ENCODE measurements at places on chromosomes 5 and 9. TPM values are rescaled to one million over a fixed set of nuclear protein-coding genes. Genes with fewer than 3 reads are reported as not detected.

C5orf34 gene
- total RNA-seq, result 3.3 TPM

DNA sequence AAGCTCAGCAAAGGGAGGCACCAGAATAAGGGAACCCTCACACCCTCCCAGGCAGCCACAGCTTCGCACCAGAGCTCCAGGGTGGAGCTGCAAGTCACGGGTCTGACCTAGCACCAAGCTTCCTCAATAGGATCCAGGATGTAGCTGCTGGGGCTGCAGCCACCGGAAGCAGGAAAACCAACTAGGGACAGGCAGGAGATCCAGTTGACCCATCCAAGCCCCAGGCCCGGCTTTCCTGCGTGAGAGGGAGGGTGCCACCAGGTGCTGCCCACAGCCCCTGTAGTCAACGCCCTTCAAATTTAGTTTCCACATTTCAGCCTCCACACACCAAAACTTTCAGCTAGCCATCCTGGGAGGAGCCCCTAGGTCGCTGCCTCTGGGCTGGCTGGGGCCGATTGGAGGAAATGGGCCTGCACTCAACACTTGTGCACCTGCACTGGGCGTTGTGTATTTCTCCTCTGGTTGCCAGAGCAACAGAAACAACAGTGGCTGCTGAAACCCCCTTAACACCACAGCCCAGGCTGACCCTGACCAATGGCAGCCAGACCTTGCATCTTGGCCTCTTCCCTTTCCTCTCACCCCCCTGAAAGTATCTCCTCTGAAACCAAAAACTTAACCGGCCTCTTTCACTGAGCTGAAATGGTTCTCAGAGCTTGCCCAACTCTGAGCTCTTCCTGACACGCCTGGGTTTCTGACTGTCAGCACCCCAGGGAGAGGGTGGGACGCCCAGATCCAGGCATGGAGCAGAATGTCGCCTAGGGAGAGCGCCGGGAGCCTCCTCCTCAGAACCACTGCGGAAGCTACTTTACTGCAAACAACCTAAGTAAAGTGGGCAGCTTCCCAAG lies 226.5 kb upstream of the MAP3K1 start:
- no peak for DNase-seq

DNA sequence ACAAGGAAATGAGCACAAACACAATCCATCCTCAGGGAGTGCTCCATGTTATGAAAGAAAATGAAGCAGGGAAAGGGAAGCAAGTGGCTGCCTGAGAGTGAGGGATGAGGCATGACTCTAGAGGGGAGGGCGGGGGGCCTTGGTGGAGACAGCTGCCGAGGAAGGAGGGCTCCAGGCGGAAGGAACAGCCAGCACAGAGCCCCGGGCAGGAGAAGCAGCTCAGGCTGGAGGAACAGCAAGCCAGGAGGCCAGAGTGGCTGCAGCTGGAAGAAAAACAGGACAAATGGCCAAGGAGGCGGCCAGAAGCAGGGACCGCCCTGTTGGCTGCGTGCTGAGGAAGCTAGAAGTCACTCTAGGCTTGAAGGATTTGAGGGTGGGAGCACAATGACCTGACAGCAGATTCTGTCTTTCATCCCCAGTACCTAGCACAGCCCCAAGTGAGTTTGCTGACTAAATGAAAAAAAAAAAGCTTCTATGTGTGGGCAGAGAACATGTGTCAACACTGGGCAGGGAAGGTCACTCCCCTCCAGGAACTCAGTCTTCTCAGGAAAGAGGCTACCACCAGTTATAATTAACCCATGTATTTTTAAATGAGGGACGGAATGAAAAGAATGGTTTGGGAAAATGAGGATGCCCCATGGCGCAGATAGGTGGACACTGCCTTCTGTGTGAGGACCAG lies 142.8 kb downstream of the DCP2 start:
- DNase-seq, result no peak

- DNase-seq, result no peak
These were observed 131.2 kb upstream of the HMHB1 start for GRCh38 chr5:143680672-143681259.

DNA sequence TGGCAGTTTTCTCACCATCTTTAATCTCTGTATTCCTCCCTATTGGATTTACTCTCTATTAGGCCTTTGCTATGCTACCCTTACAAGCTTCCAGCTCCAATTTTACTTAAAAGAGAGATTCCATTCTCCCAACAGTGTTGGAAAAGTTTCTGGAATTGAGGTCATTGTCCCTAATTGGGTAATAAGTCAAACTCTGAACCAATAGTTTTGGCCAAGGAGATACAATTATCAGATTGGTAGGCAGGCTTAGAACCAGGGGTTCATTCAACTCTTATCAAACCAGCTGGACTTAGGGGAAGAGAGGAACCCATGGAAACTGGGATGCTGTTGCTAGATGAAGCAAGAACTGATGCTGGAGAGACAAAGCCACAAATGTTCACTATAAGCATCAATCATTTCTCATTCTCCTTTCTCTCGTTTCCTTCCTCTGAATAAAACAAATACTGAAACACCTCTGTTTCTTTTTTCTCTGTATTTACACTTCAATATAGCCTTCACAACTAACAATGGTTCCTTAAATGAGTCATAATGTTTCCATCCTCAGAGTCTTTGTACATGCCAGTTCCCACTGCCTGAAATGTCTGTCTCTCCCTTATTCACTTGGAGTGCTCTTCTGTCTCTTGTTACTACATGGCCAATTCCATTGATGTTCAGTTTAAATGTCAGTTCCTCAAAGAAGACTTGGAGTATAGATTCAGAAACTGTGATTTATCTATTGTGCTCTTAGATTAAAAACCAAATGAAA lies 587.3 kb downstream of the GABRG2 start:
- no peak for DNase-seq

DNA sequence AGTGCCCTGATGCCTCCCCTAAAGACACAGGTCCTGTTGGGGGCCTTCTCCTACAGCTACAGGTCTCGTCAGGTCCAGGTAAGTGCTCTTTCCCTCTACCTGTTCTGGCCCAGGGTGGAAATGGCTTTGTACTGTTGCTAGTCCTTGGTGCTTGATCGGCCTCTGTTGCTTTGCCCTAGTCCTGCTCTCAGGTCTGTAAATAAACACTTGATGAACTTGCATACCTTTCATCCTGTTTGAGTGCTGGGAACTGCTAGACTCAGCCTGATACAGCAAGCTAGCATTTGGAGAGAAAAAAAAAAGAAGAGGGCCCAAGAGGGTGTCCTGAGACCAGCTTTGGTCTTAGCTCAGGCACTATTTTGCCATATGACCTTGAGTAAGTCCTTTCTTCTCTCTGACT lies 21.8 kb upstream of the ZNF618 start:
- no peak for DNase-seq

Measured in breast epithelium (tissue), 4 donors.